ENCODE measurements at places on chromosomes 3 and 15.

DNA sequence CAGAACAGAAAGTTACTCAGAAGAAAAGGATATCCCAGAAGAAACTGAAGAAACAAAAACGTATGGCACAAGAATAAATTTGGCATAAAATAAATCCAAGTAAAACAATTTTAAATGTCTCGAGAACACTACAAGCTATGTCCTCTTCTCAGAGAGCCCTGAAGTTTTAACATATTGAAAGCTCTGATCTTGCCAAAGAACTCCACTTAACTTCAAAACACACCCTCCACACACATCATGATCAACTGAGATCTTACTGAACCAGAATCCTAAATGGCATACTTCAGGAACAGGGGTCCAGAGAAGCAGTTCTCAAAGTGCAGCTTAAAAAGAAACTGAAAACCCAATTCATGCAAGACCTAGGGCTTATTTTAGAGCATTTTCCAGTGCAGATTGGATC, 194.3 kb downstream of the MAGI1 start:
- no peak for DNase-seq

DNA sequence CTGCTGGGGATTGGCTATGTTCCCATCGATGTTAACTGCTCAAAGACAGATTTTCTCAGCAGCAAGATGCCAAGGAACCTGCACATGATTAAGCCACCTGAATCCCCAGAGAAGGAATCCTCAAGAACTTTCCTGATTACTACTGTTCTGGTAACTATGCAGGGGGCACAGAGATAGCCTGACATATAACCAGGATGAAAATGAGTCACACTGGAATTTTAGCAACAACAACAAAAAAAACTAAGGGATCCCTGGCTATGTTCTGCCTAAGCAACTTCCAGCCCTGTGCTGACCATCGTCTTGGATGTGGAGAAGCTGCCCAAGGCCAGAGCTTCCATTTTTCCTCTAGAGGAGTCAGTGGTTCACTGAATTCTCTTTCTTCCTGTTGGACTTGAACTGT, 13.8 kb downstream of the RIOX2 start:
- no peak for DNase-seq

DNA sequence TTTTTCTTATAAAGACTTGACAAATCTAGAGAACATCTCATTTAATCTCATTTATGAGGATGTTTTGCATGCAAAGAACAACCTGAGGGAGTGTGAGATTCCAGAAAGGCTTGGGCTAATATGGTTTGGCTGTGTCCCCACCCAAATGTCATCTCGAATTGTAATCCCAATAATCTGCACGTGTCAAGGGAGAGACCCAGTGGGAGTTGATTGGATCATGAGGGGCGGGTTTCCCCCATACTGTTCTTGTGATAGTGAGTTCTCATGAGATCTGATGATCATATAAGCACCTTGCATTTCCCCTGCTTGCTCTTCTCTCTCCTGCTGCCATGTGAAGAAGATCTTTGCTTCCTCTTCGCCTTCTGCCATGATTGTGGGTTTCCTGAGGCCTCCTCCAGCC, 103.0 kb downstream of the ZNF385D start:
- no peak for DNase-seq

DNA sequence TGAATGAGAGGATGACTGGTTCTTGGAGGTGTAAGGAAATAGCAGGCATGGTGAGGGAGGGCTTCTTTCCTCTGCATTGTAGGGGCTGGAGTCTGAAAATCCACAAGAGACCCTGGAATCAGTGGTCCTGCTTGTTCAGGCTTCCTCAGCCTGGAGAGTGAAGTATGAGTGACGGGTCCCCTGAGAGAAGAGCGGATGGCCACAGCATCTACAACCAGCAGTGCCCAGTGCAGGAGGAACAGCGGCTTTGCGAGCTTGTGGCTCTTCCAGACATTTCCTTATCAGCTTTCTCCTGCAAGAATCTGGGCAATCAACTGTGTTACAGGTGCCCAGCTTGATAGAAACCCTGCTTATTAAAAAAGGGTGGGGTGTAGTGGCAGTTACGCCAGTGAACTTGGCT, 97.0 kb upstream of the HES1 start:
- DNase-seq, result no peak

GRCh38 chr3:18334837-18335601, 90.1 kb downstream of the SATB1 start:
- DNase-seq, result no peak

GRCh38 chr3:169939751-169940150, 26.9 kb upstream of the SEC62 start:
- DNase-seq, result no peak

GRCh38 chr15:66711862-66712261, 9.8 kb downstream of the SMAD6 start:
- DNase-seq, result no peak

- no peak for DNase-seq
Observed at GRCh38 chr3:157132341-157132740, 27.6 kb downstream of the CCNL1 start.

DNA sequence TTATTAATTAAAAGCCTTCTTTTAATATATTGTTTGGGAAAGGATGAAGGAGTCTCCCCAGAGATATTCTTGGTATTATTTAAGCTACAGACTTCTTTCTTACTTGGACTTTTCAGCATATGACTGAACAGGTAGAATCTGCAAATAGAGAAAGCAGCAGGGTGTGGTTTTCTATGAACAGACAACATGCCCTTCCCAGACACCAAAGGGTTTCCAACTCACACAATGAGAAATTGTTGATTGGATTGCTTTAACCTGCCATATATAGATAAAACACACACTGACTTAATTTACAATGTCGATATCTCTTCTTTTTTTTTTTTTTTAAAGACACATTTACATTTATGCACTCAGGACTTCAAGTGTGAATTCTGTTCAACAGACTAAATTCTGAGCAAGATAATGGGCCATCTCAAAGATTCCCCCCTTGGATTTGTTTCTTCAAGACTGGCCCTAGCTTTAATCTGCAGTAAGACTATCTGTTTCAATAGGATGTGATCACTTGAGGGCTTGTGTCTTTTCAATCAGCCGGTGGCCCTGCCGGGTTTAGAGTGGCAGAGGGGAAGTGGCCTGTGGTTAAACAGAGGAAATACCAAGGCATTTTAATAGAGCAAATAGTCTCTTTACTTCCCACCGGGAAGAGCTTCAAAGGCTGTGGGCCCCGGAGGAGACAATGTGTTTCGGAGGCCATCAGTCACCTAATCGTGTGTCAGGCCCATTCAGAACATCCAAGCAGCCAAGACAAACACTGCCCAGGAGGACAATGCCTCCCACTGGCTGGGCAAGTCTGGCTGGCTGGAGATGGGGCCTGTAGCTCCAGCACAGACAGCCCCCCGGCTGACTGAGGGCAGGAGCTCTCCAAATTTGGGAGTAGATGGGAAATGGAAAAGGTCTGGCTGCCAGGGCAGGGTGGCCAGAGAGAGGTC, 6.1 kb downstream of the IL17RD start:
- DNase-seq, result no peak

DNA sequence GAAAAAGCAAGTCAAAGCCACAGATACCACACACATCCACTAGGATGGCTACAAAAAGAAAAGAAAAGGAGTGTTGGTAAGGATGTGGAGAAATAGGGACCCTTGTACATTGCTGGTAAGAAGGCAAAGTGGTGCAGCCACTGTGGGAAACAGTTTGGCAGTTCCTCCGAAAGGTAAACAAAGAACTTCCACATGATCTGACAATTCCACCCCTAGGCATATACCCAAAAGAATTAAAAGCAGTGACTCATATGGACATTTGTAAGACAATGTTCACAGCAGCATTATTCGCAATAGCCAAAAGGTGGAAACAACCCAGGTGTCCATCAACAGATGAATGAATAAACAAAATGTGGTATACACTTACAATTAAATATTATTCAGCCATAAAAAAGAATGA, 22.2 kb upstream of the GMPPB start:
- no peak for DNase-seq

- no peak for DNase-seq
Observed at GRCh38 chr15:81825136-81825535, 220.7 kb downstream of the MEX3B start.

DNA sequence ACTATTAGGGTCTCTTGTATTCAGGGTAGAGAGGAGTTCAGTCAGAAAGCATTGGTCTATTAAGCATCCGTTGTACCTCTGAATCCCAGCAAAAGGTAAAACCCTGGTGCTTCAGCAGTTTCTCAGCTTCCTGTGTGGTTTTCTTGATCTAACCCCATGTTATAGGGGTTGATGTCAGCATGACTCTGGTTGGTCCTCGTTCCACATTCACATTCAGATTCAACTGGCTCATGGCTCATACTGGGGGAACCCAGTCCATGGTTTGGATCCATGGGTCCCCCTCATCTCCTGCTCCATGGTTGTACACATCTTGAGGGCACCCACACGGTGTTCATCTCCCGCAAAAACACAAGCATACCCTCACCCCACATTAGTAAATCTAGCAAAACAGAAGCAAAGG, 47.7 kb upstream of the C2CD4B start:
- DNase-seq, result no peak

- no peak for DNase-seq
Observed at GRCh38 chr15:37880009-37880834, 54.2 kb upstream of the TMCO5A start.

- DNase-seq, result no peak
Observed at GRCh38 chr3:61177450-61177849, 73.8 kb downstream of the FHIT start.

DNA sequence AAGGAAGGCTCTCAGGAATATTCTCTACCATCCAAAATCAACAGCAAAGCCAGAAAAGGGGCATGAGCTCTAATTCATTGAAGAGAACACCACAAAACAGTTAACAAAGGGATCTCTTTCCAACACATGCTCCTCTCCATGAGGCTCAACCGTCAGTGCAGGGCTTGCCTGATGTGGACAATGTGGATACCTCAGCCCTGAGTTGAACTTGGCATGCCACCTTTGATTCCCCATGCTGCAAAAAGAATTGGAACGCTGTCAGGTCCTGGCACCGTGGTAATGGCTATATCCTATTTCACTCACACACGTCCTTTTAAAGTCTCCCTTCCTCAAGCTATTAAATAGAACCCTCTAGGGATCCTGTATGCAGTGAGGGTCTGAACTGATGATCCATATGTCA, 30.7 kb upstream of the IP6K2 start:
- no peak for DNase-seq

GRCh38 chr3:56886314-56886713, 84.6 kb upstream of the ARHGEF3 start:
- DNase-seq, result no peak

DNA sequence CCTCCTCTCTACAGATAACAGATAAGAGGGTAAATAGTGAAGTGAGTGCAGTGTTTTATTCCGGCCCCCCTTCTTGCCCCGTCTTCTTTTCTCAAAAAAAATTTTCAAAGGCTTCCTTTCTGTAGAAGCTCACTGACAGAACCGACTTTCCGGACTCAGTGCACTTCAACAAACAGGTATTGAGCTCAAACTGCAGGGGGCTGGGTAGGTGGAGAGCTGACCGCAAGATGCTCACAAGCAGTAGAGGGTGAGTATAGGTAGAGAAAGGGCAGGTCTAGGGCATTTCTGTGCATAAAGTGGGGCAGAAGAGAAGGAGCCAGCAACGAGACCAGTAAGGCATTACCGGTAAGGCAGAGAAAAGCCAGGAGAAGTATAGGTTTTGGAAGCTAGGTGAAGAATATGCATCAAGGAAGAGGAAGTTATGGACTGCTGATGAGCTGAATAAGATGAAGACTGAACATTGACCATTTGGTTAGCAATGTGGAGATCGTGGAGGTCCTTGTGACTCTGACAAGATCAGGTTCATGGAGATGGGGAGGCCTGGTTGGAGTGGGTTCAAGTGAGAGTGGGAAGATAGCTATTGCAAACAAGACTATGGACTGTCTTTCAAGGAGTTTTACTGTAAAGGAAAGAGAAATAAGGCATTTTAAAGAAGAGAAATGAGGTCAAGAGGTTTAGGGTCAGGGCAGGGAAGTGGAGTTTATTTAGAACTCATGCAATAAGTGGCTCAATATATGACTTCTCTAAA, 97.4 kb downstream of the ST6GAL1 start:
- no peak for DNase-seq

- DNase-seq, result no peak
Observed at GRCh38 chr15:41967506-41968206, 4.7 kb downstream of the EHD4 start.

GRCh38 chr3:99114565-99115291, 213.2 kb upstream of the DCBLD2 start:
- DNase-seq, result no peak

GRCh38 chr3:192864941-192865340, 52.7 kb downstream of the MB21D2 start:
- no peak for DNase-seq

GRCh38 chr3:90011596-90011995, 904.2 kb downstream of the EPHA3 start:
- no peak for DNase-seq

- DNase-seq, result no peak
Observed at GRCh38 chr3:155859859-155860258, 5.6 kb upstream of the SLC33A1 start.

DNA sequence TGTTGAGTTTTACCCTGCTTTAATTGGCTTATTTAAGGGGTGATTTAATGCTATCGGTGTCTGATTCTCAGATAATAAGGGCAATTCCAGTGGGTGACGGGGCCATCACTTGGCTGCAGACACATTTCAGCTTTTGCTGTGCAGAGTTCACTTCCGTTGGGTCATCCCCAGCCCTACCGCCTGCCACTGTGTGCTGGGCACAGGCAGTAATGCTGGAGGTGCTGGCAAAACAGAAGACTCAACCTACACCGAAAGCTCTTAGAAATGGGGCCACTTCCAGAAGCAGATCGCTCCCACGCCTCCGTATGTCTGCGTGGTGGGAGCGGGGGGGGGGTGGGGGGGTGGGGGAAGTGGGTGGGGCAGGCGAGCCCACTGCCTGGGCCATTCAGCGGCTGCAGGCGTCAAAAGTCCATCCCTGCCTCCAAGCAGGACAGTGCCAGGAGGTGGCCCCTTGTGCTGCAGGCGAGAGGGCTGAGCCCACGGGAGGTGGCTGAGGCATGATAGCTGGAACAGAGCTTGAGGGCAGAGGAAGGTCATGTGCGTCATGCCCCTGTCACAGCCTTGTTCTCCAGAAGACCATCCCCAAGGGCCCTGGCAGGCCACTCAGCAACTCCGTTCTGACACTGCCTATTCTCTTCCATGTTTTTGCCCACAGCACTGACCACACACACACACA, 128.3 kb downstream of the ATP10A start:
- no peak for DNase-seq

GRCh38 chr3:23834082-23834870, 28.5 kb downstream of the UBE2E1 start:
- no peak for DNase-seq
